ENCODE measurements at places on chromosomes 16 and 17. TPM values are rescaled to one million over a fixed set of nuclear protein-coding genes. Genes with fewer than 3 reads are reported as not detected.

- no peaks in the 10 kb centered on the region for H3K36me3 ChIP-seq
- no peak overlapping the region for H3K4me3 ChIP-seq
- H3K27me3 ChIP-seq = no peaks in the 10 kb centered on the region
These were observed 25.8 kb upstream of the HS3ST2 start for GRCh38 chr16:22788193-22788530.

DNA sequence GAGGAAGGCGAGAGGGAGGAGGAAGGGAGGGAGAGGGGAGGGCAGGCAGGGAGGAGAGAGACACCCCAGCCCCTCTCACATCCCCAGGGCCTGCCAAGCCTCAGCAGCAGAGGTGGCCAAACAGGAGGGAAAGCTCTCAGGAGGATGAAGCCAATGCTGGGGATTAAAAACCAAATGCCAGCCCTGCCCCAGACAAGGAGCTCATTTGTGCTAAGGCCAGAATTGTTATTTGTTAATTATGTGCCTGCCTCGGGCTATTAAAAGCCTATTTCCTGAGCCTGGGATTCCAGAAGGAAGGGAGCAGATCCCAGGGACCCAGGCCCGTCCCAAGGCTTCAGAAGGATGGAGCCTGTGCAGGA is 27.9 kb upstream of the GINS2 start:
- H3K4me3 ChIP-seq = no peak overlapping the region
- H3K36me3 ChIP-seq = no peaks in the 10 kb centered on the region
- DNase-seq = no peak
- no peaks in the 10 kb centered on the region for H3K27me3 ChIP-seq

DNA sequence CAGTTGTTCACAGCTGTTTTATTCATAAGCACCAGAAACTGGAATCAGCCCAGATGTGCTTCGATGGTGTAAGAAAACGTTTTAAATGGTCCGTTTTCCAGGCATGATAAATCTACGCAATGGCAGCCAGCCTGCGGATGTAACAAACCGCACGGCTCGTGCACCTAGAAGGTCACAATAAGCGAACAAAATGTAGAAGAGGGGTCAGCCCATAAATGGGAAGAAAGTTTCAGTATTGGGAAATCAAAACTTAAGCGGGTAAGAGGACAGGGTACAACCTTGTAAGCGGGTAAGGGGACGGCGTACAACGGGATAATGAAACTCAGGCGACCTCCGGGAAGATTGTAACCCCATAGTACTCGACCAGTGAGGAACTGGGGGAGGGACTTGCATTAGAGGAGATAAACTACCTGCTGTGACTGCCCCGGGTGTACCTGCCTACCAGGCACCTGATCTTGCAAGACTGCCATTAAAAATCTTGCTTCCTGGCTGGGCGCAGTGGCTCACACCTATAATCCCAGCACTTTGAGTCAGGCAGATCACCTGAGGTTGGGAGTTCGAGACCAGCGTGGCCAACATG is 66.6 kb downstream of the ANKRD11 start:
- no peaks in the 10 kb centered on the region for H3K27me3 ChIP-seq
- no peak overlapping the region for H3K27ac ChIP-seq
- no peak for DNase-seq
- peaks cover 41% of the 10 kb centered on the region for H3K4me1 ChIP-seq
- no peaks in the 10 kb centered on the region for H3K36me3 ChIP-seq

- peak overlapping the region; percentile 61 for H3K27ac ChIP-seq
- peak; percentile 43 for DNase-seq
- H3K4me1 ChIP-seq = peaks cover 45% of the 10 kb centered on the region
These were observed 54.1 kb downstream of the VAC14 start for GRCh38 chr16:70746708-70747424.

DNA sequence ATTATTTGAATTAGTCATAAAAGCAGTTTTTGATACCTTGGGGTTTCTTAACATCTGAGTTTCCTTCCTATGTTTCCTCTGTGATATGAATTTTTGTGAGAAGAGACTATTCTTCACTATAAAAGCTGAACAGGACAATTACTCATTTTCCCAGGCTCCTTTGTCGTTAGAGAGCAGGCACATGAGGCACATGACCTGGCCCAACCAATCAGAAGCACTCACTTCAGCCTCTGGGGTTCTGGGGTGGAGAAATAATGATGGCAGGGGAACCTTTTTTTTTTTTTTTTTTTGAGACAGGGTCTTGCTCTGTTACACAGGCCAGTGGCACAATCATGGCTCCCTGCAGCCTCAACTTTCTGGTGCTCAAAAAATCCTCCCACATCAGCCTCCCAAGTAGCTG is 145.5 kb upstream of the ASIC2 start:
- DNase-seq = no peak
- no peak overlapping the region for H3K27ac ChIP-seq
- no peaks in the 10 kb centered on the region for H3K36me3 ChIP-seq
- no peaks in the 10 kb centered on the region for H3K27me3 ChIP-seq
- H3K4me3 ChIP-seq = no peak overlapping the region

GRCh38 chr17:64599827-64600226 is 62.3 kb downstream of the SMURF2 start:
- peaks cover 32% of the 10 kb centered on the region for H3K36me3 ChIP-seq
- H3K4me1 ChIP-seq = peaks cover 21% of the 10 kb centered on the region
- no peaks in the 10 kb centered on the region for H3K27me3 ChIP-seq
- DNase-seq = no peak

GRCh38 chr17:44115585-44116415 is 7.6 kb downstream of the HDAC5 start:
- no peaks in the 10 kb centered on the region for H3K36me3 ChIP-seq
- DNase-seq = no peak
- peak overlapping the region; percentile 23 for H3K27ac ChIP-seq
- H3K27me3 ChIP-seq = no peaks in the 10 kb centered on the region

DNA sequence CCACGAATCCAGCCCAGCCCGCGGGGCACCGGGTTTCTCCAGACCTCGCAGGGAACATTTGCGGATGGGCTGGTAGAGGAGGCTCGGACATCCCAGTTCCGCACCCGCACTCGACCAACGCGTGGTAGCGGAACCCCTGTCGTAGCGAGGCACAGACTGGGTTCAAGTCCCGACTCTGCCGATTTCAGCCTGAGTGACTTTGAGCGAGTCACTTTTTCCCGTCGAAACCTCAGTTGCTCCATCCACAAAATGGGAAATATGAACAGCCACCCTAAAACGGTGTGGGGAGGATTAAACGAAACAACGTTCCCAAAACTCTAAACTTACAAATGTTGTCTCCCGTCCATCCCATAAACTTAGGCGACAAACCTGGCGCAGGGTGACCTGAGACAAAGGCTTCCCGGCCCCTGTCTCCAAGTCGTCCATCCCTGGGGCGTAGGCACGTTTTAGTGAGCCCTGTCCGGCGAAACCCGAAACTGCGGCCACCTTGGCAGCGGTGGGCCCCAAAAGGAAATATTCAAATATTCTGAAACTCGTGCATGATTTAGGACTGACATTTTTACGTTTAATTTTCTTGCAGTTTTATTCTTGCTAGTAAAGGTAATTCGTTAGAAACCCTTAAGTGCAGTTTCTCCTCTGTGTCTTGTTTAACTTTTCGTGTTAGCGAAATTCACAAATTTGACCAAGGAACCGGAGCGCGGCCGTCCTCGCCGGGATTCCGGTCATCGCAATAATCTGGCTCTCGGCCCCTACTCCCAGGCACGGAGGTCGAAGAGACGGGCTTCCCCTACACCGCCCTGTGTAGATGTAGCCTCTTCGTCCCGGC is 1.9 kb upstream of the MLLT6 start:
- H3K27ac ChIP-seq = peak overlapping the region; percentile 98
- peak overlapping the region; percentile 89 for H3K4me3 ChIP-seq
- peaks cover 65% of the 10 kb centered on the region for H3K4me1 ChIP-seq
- DNase-seq = peak; percentile 33

DNA sequence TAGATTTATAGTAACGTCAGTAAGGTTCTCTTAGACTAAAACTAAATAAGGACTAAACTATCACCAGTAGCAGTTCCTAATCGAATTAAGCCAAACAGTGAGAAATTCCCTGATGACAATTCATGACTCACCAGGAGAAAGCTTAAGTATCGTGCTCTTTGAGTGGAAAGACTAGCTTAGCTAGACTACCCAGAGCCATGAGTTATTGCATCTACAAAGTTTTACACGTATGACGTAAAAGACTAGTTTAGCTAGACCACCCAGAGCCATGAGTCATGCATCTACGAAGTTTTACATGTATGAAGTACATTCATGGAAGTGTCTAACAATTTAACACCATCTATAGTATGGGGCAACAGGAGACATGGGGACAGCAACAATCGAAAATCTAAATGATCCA is 36.6 kb downstream of the UBE2G1 start:
- H3K27ac ChIP-seq = no peak overlapping the region
- peaks cover 40% of the 10 kb centered on the region for H3K4me1 ChIP-seq
- H3K36me3 ChIP-seq = no peaks in the 10 kb centered on the region
- no peak for DNase-seq
- no peak overlapping the region for H3K4me3 ChIP-seq

DNA sequence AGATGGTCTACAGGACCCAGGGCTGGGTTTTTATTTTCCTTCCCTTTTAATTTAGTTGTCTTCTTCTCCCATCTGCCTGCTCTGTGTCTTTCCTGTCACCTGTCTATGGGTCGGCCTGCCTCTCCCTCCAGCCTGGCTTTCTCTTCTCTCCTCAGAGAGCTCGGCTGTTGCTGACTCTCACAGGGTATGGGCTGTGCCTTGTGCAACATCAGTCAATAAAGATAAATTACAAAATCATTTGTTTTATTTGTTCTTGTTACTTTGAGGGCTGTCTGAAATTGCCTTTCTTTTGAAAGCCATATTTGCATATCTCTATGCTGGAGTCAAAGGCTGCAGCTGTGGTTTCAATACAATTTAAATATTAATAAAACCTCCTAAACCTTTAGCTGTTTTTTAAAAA is 15.6 kb downstream of the RND2 start:
- no peak overlapping the region for H3K27ac ChIP-seq
- H3K4me3 ChIP-seq = no peak overlapping the region
- no peak for DNase-seq
- no peaks in the 10 kb centered on the region for H3K36me3 ChIP-seq
- no peaks in the 10 kb centered on the region for H3K4me1 ChIP-seq

- peaks cover 7% of the 10 kb centered on the region for H3K27me3 ChIP-seq
- H3K4me1 ChIP-seq = peaks cover 7% of the 10 kb centered on the region
- no peak for DNase-seq
- H3K27ac ChIP-seq = no peak overlapping the region
These were observed 1.3 kb downstream of the MSLN start for GRCh38 chr16:761625-762513.

- H3K36me3 ChIP-seq = no peaks in the 10 kb centered on the region
- no peak overlapping the region for H3K27ac ChIP-seq
- no peaks in the 10 kb centered on the region for H3K27me3 ChIP-seq
- H3K4me1 ChIP-seq = no peaks in the 10 kb centered on the region
These were observed 106.5 kb upstream of the COX10 start for GRCh38 chr17:13962716-13963240.

SCNN1B gene
- total RNA-seq = 0.21 TPM

GNPTG gene
- 27.2 TPM for total RNA-seq

ADORA2B gene
- total RNA-seq = 1.0 TPM

MPV17L gene
- total RNA-seq = 8.9 TPM
